Activated T-helper 2 cell treated with anti-CD3 and anti-CD28 coated beads, Interferon-gamma antibody, Interleukin-2, Interleukin-4, amounts not matched to agents 10 μg/mL and 5 μg/mL and 100 μg/mL, durations not matched to agents 14 hours and 24 hours and 36 hours (primary cell): ENCODE measurements at places on chromosomes 7 and 10. TPM values are rescaled to one million over a fixed set of nuclear protein-coding genes. Genes with fewer than 3 reads are reported as not detected.

- DNase-seq: no peak
Observed at GRCh38 chr10:84358743-84359142, 30.4 kb downstream of the CCSER2 start.

GRCh38 chr10:10515479-10516204 is 502.0 kb upstream of the CELF2 start:
- DNase-seq: no peak

GRCh38 chr7:18829858-18830285 is 287.6 kb downstream of the TWIST1 start:
- DNase-seq: no peak

GRCh38 chr7:142876236-142876960 is 9.1 kb downstream of the TRPV6 start:
- DNase-seq: no peak

DNA sequence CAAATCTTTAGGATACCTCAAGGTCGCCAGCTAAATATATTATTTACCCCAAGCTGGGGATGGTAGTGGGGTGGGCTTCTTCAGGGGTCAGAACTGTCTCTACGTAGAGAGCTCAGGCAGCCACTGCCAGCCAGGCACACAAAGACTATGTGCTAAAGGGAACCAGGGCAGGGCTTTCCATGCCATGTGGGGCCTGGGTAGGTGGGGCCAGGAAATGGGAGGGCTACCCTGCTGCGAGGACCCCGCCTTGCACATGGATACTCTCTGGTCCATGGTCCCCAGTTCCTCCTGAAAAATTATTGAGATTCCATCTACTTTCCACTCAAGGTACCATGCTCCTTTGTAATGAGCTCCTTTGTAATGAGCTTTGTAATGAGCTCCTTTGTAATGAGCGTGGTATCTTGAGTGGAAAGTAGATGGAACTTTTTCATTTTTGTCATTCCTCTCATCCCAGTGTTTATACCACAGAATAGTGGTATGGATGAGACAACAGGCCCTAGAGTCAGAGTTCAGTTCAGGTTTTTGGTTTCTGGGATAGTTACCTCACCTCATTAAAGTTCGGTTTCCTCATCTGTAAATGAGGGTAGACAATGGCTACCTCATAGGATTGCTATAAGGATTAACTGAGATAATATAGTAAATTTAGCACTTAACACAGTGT is 5.8 kb downstream of the SYNPO2L start:
- no peak for DNase-seq

DNA sequence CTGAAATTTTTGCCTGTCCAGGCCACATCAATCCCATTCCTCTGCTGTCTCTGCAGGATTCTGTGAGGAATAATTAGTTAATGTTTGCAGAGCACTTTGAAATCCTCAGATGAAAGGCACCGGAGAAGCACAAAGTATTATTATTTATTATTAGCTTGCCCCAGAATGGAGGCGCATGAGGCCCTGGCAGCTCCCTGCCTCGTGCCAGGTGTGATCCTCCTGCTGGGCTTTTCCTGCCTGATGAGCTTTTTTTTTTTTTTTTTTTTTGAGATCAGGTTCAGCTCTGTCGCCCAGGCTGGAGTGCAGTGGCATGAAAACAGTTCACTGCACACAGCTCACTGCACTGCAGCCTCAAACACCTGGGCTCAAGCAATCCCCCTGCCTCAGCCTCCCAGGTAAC is 65.2 kb downstream of the TCF7L2 start:
- DNase-seq: no peak

GRCh38 chr7:129341816-129342806 is 92.1 kb upstream of the STRIP2 start:
- DNase-seq: no peak

DNA sequence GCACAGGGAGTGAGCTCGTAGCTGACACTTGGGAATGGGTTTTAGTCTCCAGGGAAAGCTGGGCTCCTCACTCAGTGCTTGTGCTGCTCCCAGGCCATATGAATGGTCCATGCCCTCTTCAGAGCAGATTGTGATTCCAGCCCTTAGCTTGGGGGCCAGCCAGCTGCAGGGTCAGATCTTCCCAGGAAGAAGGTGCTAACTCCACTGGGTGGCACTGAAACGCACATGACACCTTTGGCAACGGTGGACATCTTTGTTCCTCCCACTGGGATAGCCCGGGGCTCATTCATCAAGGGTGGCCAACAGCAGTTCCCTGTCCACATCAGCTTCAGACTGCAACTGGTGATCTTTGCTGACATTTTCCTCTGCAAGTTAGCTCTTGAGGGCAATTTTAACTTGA is 129.2 kb downstream of the DYNC2I1 start:
- no peak for DNase-seq

DNA sequence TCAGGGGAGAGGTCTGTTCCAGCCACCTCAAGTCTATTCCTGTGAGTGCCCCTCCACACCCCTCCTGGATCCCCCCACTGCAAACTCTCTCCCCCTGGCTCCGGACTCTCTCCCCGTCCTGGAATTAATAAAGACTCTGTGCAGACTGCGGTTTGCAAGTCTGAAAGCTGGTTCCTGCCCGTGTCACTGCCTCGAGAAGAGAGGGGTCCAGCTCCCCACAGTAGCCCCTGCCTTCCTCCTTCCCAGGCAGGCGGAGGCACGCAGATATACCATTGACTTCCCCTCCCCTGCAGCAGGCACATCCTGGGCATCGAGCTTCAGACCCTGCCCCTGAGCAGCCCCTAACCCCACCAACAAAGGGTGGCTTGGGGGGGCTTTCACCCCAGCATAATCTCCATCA is 2.2 kb upstream of the ELN start:
- no peak for DNase-seq

DNA sequence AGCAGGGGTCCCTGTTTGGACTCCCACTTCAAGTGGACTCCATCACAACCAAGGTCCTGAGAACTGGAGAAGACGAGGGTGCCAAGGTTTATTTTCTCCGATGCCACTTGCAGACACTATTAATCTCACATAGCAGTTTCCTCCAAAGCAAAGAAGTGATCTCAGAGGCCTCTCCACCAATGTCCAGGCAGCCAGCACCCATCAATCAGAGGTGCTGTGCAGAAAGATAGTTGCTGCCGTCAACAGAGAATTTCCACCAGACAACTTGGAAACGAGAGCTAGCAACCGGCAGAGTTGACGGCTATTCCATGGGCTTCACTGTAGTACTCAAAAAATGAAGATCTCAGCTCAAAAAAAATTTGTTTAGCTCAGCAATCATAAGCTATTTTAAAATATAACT is 438.6 kb upstream of the PFKP start:
- no peak for DNase-seq

DNA sequence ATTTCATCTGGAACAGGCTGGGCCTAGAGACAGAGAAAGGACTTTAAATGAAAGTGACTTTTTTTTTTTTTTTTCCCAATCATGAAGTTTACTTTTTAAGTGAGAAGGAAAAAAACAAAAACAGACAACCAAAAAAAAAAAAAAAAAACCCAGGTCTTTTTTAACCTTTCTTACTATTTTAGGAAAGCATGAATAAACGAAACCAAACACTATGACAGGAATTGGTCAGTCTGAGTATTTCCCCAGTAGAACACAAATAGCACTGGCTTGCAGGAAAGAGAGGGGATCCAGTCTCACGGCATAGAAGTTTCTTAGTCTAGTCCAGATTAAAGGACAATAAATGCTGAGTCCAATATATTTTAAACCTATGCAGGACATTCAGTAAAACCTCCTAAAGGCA is 180.5 kb upstream of the CCDC6 start:
- DNase-seq: no peak

DNA sequence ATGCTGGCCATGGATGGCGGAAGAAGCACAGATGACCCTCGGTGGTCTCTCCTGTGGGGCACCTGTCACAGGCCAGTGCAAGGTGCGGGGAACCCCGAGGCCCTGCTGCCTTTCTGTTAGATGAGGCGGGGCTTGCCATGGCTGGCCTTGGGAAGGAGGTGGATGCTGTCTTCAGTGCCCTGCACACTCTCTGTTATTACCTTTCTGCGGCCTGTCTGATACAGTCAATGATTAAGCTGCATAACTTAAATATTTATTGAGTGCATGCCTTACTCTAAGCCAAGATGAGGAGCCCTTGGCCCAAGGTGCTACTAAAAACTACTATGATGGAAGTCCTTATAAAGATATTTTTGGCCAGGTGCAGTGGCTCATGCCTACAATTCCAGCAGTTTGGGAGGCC is 36.7 kb upstream of the MNX1 start:
- DNase-seq: no peak

The GRID2IP gene
- total RNA-seq: 0.18 and 0.23 TPM in 2 replicates

The CALN1 gene
- not detected in 2 replicates for total RNA-seq

DNA sequence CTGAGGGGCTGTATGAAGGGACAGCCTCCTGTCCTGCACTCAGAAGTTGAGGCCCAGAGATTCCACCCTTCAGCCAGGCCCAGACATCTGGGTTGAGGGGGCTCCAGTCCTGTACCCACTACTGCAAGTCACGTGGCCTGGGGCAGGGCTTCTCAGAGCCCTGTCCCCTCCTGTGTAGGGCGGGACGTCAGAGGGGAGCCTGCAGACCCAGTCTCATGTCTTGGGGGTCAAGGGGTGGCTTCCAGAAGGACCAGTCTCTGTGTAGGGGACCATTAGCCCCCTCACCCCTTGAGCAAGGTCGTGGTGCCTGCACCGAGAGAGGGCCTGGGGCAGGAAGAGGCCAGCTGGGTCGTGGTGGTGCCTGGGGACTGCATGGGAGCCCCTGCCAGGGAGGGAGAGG is 593 bp upstream of the PILRA start:
- DNase-seq: no peak

- no peak for DNase-seq
Observed at GRCh38 chr10:1375346-1376170, 319.4 kb downstream of the WDR37 start.

The NOM1 gene
- 46.7 and 47.2 TPM in 2 replicates for total RNA-seq

- DNase-seq: no peak
Observed at GRCh38 chr7:43313628-43314378, 201.4 kb downstream of the HECW1 start.

- DNase-seq: no peak
Observed at GRCh38 chr10:13905281-13905680, 318.5 kb downstream of the PRPF18 start.

- DNase-seq: no peak
Observed at GRCh38 chr7:1623810-1624209, 46.3 kb upstream of the ELFN1 start.

DNA sequence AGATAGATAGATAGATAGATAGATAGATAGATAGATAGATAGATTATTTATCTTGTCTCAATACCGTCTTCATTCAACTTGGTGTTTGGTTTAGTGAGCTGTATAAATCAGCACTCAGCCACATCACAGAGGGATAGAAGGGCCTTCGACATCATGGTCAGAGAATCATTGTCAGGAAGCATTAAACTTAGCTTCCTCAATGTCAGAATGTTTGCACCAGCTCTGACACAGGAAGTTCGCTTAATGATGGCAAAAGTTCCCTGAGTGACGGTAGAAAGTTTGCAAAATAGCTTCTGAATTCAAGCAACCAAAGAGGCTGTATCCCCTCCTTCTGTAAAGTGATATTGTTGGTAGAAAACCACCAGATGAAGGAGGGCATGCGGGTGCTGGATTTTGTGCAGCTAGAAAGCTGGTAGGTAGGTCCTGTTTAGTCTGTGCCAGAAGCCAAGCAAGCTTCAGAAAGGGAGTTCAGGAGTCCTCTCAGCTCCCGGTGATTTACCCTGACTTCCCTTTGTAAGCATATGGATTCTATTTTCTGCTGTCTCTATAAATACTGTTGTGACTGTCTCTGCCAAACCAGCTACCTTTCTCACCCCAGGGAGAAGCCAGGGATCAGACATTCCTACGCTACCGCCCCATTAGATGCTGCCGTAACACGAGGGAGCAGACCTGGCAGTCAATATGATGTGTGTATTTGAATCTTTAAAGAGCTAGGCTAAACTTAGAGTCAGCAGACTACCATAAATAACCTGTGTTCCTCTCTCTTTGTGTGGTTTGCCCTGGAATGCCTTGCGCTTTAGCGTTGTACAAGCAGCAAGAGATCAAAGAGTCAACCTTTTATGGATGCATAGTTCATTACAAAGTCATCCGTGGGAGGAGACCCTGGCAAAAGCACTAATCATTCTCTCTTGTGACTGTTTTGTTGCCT is 200.5 kb upstream of the KIAA1217 start:
- no peak for DNase-seq

DNA sequence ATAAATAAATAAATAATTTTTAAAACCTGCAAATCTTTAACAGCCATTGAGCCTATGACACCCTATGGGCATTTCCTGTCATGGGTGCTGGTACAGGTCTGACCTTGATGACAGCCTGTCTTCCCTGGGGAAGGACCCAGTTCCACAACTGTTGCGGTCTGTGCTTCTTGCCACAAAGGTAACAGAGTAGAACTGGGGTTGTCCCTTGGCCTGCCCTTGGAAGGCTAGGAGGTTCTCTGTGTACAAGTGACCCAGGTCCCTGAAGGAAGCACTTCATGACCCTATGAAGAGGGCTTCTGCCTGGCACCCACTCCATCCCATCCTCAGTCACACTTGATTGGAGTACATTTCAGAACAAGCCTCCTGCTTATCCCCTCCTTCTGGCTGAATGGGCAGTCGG is 66.9 kb downstream of the OGDH start:
- no peak for DNase-seq

GRCh38 chr7:5428478-5429252 is 5.0 kb upstream of the TNRC18 start:
- DNase-seq: no peak

The TFAM gene
- total RNA-seq: 85.0 and 86.6 TPM in 2 replicates

- no peak for DNase-seq
Observed at GRCh38 chr10:88232029-88232895, 350.9 kb downstream of the RNLS start.

GRCh38 chr7:45482451-45482850 is 91.7 kb upstream of the ADCY1 start:
- no peak for DNase-seq

DNA sequence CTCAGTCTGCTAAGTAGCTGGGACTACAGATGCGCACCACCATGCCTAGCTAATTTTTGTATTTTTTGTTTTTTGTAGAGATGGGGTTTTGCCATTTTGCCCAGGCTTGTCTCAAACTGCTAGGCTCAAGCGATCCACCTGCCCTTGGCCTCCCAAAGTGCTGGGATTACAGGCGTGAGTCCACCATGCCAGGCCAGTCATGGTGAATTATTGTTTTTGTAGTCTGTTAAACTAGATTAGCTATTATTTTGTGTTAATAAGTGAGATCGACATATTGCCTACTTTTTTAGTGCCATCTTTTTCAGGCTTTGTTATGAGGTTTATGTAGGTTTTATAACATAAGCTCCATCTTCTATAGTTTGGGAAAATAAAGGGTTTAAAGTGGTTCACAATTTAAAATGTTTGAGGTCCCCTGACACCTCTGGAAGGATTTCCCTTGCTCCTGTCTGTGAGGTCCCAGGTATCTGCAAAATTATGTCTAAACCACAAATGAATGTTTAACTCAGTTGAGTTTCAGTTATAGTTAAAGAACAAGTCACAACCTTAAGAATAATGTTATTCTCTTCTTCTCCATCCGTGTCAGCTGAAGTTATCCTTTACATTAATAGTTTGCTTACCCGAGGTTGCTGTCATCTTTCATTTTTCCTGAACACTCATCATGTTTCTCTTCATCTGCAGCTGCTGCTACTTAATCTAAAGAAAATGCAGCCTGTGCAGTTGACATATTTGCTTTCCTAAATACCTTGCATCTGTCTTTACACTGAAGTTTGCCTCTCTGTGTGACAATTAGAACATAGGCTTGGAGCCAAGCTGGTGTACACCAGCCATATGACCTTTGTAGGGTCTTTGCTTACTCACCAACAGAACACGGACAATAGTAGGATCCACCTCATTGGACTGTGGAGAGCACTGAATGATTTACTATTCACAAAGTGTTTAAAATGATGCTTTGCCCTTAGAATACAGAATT is 8.9 kb upstream of the VSTM4 start:
- no peak for DNase-seq
